Ovary (tissue), 10 donors: ENCODE measurements at places on chromosomes 11 and 22.

- no peak for DNase-seq
Measured at GRCh38 chr22:23903328-23903971, 9.3 kb downstream of the MIF start.

- no peak for DNase-seq
Measured at GRCh38 chr22:49693416-49693815, 134.3 kb downstream of the BRD1 start.

GRCh38 chr22:46028106-46028991 lies 51.4 kb upstream of the WNT7B start:
- peak; percentile 25 for DNase-seq

- no peak for DNase-seq
Measured at GRCh38 chr22:41913040-41913719, 1.7 kb downstream of the SHISA8 start.

GRCh38 chr11:85517272-85517671 lies 109.9 kb downstream of the DLG2 start:
- DNase-seq = no peak

DNA sequence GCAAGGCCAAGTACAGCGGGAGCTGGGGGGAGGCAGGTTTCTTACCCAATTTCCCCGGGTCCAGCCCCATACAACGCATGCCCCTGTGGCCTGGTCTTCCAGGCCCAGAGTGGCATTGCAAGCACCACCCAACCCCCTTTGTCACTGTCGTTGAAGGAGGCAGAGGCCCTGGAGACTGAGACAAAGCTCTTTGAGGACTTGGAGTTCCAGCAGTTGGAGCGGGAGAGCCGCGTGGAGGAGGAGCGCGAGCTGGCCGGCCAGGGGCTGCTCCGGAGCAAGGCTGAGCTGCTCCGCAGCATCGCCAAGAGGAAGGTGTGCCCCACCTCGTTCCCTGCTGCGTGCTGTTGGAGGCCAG lies 27.8 kb downstream of the PHLDB1 start:
- DNase-seq = peak; percentile 53
